OCI-LY7 (cell line): ENCODE measurements at places on chromosomes 12 and 14. TPM values are rescaled to one million over a fixed set of nuclear protein-coding genes. Genes with fewer than 3 reads are reported as not detected.
A peak's percentile ranks its signal among the peaks of the same experiment; 100 is the strongest.

RNASE1 gene
- total RNA-seq = not detected in 2 replicates

C12orf50 gene
- 0.08 TPM in 1 of 2 replicates, not detected in the other for total RNA-seq

- no peak for DNase-seq
Measured at GRCh38 chr12:50246873-50247612, 36.3 kb downstream of the LIMA1 start.

DNA sequence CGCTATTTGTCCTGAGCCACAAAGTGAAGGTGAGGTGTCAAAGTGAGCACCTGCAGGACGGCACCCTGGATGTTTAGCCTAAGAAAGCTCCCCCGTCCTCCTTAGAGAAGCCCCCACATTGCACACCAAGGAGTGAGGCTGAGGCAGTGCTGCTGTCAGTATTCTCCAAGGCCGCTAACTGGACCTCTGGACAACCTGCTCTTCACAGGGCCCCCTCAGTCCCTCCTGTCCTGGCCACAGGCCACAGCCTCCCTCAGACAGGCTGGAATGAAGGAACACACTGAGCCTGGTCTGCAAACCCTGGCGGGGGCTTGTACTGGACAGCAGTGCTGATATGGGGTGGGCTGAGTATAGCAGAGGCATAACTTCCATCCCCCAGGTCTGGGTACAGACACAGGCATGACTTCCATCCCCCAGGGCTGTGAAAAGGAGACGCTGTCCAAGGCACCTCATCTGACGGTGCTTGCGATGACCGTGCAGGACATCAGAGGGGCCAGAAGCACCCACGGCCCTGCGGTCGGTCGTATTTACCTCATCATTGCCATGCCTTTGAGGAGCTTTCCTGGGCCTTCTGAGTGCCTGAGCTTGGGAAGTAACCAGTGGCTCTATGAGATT, 82.4 kb upstream of the DIO3 start:
- DNase-seq = no peak

DNA sequence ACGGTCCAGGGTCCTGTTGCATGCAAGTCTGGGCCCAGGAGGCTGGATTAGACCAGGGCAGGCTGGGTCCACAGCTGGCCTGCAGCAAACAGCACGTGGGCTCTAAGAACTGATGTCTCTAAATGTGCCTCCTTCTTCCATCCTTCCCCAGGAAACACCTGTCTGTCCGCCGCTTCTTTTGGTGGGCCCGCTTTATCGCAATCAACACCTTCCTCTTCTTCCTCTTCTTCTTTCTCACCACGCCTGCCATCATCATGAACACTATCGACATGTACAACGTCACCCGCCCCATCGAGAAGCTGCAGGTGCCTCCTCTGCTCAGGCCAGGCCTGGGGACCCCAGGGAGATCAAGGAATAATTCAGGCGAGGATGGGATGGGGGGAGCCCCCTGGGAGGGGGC, 28.3 kb downstream of the NGB start:
- DNase-seq = peak; percentile 54

DNA sequence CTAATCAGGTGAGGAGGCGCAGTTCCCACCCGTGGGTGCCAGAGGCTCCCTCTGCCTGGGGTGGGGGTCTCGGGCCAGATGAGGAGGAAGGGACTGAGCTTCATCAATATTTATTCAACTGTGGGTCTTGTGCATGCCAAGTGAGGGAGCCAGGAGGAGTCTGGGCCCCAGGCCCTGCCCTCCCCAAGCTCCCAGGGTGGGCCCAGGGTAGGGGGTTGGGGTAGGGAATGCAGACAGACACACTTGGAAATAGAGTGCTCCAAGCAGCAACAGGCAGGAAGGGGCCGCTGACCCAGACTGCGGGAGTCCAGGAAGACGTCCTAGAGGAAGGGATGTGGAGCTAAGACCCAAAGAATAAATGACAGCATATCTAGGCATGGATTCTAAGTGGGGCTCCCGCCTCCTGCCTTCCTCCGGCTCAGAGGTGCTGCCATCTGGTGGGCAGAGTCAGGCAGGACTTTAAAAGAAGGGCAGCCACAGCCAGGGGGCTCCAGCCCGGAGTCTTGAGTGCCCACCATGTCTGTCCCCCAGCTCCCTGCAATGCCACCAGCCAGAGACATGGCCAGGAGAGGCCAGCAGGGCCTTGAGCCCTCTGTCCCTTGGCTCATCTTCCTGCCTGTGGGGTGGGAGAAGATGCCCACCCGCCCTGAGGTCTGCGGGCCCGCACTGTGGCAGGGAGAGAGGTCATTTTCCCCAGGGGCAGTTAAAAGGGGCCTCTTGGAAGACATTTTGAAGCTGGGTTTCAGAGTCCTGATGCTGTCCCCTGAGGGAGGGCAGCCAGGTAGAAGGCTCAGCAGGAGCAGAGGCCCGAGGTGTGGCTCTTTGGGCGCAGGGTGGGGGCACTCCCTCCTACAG, 70.1 kb downstream of the PHETA1 start:
- peak; percentile 62 for DNase-seq

- peak; percentile 52 for DNase-seq
Measured at GRCh38 chr12:128969480-128970055, 116.3 kb downstream of the GLT1D1 start.

DNA sequence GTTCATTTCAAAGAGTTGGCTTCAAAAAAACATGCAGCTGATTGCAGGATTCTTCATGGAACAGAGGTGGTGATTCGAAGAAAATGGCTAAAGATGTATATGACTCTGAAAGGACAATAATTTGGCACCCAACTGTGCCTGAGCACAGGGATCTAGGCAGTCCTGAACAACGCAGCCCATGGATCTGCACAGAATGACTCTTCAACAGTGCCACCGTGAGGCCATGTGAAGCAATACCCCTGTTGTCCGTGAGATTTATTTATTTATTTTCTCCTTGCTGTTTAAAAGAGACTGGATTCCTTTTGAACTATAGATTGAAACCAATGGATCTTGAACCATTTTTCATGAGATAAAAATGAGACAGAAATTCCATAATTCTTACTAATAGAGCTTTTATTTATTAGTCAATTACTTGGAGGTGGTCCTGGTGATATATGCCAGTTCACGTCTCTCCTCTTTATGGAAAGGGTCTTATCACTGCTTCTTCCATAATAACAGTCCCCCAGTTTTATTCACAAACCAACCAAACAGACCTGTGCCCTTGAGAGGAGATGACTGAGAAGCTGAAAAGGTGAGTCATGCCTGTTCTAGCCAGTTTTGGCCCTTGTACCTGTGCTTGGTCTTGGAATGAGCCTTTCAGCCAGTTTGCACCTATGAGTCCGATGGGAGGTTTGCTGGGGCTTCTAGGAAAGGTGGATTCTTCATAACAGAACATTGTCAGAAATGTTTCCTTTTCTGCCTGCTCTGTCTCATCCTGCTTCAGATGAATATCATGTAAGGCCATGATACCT, 1598.3 kb downstream of the AACS start:
- DNase-seq = peak; percentile 32

DNA sequence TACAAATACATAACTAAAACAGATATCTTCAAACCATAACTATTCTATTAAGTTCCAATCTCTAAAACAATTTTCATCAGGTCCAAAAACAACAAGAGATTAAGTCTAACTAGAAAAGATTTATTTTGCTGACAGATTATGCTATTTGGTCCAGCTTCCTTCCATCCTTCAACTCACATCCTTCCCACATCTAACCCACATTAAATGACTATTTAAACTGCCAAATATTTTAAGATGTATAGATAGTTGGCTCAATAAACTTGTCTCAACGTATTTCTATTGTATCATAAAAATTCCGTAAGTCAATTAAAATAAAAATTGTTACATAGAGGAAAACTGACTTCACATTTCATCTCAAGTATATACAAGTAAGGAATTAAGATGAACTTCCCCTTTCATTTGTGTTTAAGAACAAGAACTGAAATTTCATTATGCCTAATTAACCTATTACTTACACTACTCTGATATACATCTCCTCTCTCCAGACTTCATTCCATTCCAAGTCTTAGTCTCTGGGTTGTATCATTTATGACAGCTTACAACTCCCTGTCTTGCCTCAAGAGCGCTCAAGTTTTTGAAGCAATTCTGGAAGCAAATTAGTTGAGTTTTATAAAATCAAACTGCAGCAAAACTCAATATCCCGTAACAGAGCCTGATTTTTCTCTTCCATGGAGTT, 25.4 kb downstream of the PAWR start:
- no peak for DNase-seq

DNA sequence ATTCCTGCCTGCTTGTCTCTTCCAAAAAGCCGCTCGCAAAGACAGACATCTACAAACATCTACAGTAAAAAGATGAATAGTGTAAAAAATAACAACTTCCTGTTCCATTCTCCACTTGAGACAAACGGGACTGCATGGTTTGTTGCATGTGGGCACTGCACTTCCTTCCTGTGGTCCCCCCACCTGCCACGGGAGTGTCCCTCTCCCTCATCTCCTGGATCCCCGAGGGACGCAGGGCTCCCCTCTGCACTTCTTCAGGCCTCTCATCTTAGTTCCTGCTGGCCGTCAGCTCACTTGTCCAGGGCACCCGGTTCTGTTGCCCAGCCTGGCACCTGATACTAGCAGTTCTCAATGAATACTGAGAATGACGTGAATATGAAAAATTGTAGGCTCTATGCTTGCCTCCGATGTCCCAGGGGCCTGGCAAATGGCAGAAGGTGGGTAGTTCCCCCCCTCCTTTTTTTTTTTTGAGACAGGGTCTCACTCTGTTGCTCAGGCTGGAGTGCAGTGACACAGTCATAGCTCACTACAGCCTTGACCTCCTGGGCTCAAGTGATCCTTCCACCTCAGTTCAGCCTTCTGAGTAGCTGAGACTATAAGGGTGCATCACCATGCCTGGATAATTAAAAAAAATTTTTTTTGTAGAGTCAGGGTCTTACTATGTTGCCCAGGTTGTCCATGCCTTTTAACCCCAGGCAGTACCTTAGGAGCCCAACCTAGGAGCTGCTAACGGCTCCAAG, 3.5 kb upstream of the KLC1 start:
- DNase-seq = peak; percentile 66

OTX2 gene
- not detected in 2 replicates for total RNA-seq

ANKS1B gene
- 5.4 and 6.0 TPM in 2 replicates for total RNA-seq

- DNase-seq = no peak
Measured at GRCh38 chr14:61416591-61416990, 95.2 kb downstream of the PRKCH start.

DNA sequence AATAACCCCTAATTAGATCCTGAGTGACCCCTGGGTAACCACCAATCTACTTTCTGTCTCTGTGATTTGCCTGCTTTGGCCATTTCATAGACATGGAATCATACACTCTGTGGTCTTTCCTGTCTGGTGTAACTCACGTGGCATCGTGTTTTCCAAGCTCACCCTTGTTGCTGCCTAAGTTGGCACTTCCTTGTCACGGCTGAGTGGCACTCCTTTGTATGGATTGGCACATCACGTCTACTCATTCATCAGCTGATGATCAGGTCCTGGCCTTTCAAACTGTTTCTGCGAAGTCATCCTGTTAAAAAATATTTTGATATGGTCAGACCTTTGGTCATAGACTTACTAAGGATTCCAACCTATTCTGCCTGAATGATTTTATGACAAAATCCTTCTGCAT, 87.7 kb downstream of the GLT1D1 start:
- DNase-seq = no peak

DNA sequence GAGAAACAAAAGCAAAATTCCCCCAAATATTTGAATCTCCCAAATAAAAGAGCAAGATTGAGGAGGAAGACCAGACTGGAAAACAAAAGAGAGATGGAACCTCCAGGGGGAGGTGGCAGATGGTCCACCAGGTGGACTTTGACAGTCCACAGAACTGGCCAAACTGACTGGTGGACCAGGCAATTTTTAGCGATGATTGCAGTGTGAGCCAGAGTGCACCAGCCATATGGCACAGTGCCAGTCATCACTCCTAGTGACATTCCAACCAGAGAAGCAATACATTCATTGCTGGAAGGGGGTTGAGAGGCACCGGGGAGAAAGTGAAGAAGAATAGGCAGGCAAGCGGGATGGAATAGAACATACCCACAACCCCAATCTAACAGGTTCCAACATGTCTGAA, 182.9 kb downstream of the EXOC5 start:
- no peak for DNase-seq

SERPINA3 gene
- total RNA-seq = not detected in 2 replicates

GRCh38 chr12:88206601-88207000, 64.5 kb downstream of the TMTC3 start:
- no peak for DNase-seq

DNA sequence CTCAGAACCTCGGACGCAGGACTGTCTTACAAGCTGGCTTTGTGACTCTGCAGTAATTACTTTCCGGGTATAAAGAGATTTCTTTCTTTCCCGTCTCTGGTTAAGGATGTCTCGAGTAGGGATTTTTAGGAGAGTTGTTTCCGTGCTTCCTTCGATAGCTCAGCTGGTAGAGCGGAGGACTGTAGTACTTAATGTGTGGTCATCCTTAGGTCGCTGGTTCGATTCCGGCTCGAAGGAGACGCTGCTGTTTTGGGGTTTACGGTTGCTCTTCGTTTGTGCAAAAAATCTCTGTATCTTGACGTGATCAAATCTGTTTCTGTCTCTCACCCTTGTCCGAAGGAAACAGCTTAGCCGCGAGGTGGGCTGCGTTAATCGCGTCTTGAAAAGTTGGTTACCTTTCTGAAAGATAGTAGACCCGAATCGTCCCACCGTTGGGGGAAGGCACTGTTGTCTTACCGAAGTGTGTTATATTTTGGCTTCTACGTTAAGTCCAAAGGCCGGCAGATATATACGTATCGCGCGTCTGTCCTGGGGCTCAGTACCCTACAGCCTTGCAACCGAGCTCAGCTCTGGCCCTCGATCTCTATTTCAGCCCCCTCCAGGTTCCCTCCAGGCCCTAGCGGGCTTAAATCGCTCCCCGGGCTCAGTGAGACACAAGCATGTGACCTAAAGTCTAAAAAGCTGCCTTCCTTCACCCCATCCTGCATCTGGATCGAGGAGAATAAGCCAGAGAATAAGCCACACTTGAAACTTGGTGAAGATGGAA, 1.1 kb upstream of the RNASE4 start:
- DNase-seq = peak; percentile 82

GRCh38 chr14:88473791-88474190, 81.0 kb downstream of the PTPN21 start:
- DNase-seq = no peak

GRCh38 chr14:39432619-39433451, 602 bp upstream of the FBXO33 start:
- peak; percentile 83 for DNase-seq

- no peak for DNase-seq
Measured at GRCh38 chr14:51834240-51834639, 26.2 kb upstream of the GNG2 start.

TSPAN19 gene
- total RNA-seq = not detected in 2 replicates

- no peak for DNase-seq
Measured at GRCh38 chr12:108179305-108179704, 50.2 kb downstream of the WSCD2 start.

IFI27 gene
- 1.3 and 1.5 TPM in 2 replicates for total RNA-seq

HOXC13 gene
- total RNA-seq = not detected in 2 replicates

DNA sequence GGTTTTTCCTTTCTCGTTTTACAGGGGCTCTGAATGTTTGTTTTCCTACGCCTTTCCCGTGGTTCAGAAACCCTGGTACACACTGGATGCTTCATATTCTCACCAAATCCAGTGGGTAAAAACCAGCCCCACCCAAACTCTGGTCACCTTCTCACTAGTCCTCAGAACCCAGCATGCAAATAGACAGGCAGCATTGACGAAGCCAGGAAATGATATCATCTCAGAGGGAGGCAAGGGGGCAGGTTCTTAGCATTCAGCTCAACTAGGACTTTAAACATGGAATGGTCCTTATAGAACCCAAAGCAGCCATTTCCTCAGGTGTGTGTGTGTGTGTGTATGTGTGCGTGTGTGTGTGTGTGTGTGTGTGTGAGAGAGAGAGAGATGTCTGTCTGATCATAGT, 142.0 kb downstream of the KCNK10 start:
- no peak for DNase-seq

GRIP1 gene
- total RNA-seq = 1.9 and 4.1 TPM in 2 replicates

- DNase-seq = no peak
Measured at GRCh38 chr14:85533861-85534291, 3.9 kb downstream of the FLRT2 start.

LHX5 gene
- not detected in 2 replicates for total RNA-seq

GRCh38 chr14:87331991-87332390, 661.0 kb downstream of the GALC start:
- no peak for DNase-seq
